ENCODE measurements at places on chromosomes 5 and 9.

DNA sequence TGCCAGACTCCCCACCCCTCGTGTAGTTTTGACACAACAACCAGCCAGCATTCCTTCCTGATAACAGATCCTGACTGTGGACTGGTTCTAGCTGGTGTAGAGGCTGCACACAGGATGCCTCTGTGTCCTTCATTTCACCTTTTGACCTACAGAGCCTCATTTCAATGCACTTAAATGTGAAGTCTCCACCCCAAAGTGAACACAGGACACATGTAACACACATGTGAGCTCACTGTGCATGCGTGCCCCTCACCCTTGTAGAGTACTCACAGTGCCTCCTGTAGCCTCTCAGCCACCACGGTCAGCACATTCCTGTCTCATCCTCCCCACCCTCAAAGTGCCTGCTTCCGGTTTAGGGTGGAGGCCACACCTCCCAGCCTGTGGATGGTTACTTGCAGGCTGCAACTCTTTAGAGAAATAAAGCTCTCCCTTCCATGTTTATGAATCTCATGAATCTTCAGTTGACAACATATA lies 11.6 kb upstream of the NKD2 start:
- DNase-seq: no peak

- no peak for DNase-seq
Observed at GRCh38 chr9:134547161-134548100, 94.2 kb upstream of the COL5A1 start.

DNA sequence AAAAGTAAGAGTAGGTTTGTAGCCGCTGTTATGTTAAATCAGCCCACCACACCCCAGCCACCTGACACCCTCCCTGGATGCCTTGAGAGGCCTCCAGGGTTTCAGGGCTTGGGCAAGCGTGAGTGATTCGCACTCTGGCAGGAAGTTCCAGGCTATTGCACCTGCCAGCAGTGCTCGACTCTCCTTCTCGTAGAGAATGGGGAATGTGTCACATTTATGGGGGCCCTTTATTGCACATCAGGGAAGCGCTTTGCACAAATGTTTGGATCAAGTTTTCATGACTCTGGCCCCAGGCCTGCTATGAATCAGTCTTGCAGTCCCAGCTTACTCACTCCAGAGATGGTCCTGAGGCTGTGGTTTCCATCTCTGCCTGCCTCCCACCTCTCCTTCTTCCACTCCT lies 66.1 kb upstream of the ADRA1B start:
- peak; percentile 82 for DNase-seq

GRCh38 chr9:77018058-77018968 lies 1.1 kb upstream of the FOXB2 start:
- DNase-seq: no peak

DNA sequence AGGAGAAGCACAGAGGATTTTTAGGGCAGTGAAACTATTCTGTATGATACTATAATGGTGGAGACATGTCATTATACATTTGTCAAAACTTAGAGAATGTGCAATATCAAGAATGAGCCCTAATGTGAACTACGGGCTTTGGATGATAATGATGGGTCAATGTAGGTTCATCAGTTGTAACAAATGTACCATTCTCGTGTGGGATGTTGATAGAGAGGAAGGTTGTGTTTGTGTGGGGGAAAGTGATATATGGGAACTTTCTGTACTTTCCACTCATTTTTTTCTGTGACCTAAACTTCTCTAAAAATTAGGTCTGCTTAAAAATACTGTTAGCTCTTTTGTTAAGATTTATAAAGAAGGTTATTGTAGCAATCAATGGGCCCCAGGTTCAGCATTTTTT lies 138.9 kb downstream of the SPATA31D1 start:
- DNase-seq: no peak

GRCh38 chr5:145978171-145978570 lies 41.8 kb downstream of the SH3RF2 start:
- DNase-seq: no peak

DNA sequence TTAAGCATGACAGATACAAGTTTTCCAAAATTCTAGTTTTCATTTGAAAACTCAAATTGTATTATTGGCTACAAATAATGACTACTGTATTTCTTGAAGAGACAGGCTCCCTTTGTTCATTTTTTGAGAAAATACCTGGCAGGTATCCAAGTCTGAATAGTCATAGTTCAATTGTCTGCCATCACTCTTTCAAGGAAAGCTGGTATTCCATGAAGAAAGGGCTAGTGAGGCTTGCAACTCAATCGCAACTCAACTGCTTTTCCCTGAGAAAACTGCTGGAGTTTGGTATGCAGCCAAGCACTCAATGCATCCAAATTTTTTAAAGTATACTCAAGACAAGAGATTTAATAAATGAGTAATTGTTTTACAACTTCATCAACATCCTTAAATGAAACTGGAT lies 61.4 kb upstream of the TRIO start:
- DNase-seq: no peak

DNA sequence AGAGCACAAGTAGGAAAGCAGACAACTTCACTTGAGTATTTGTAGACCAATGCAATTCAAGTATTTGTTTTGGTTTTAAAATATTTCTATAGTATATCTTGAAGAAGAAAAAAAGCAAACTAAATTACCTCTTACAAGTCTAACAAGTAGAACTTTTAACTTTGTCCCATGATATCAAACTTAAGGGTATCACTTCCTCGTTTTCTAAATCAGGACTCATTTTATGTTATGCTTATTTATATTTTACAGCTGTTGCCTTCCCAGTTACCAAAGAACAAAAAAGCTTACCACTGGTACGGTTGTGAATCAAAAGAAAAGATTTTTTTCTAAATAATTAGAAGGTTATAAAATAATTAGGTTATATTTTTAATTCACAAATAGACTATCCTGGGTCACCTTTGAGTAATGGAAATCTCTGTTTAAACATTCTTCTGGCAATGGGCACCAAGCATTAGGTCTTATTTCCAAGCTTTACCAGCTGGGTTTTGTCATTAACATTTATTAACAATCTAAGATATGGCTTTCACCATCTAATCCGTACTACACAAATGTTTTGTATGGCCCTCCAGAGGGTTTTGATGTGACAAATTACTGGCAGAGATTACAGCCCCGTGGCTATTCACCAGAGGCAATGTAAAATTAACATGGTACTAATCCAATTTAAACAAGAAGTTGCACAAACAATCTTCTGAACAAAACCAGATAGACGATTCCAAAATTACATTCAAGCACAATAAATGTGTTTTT lies 63.6 kb downstream of the CEP120 start:
- DNase-seq: no peak

GRCh38 chr9:134287591-134288491 lies 38.4 kb upstream of the RXRA start:
- DNase-seq: no peak

- peak; percentile 43 for DNase-seq
Observed at GRCh38 chr5:51632793-51633192, 249.5 kb downstream of the ISL1 start.

- DNase-seq: no peak
Observed at GRCh38 chr9:106775960-106776359, 87.0 kb upstream of the ZNF462 start.

DNA sequence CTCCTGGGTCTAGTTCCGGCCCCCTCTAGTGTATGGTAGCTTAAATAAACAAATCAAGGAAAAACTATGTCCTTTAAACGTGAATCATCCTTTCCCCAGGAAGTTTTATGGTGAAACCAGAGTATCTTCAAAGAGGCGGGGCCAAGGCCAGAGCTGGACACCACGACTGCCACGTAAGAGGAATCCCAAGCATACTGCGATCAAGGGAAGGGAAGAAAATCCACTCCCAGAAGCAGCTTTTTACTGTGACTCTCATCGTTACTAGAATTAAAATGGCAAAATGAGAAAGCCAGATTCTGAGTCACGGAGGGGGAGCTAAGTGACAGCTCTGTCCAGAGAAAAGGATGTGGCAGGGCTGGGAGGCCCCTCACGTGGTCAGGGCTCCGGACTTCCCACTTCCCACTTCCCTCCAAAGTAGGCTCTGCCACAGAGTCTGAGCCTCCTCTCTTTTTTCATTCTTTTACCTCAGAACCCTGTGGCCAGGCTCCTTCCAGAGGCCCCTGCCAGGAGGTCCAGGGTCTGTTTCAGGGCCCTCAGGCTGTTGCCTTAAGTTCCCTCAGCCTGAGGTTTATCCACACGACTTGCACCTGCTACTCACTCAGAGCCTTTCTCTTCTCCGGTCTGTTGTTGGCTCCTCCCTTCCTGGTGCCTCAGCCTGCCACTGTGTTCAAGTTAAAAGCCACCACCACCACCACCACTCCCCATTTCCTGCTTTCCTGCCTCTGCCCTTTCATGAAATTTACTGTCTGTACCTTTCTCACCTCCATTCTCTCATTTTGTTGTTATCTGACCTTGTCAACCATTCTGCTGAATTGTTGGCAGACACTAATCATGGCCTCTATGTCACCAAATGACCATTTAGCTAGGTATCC lies 1.4 kb upstream of the GLRX start:
- DNase-seq: peak; percentile 95

GRCh38 chr5:65243161-65243560 lies 238.6 kb downstream of the ADAMTS6 start:
- DNase-seq: no peak

DNA sequence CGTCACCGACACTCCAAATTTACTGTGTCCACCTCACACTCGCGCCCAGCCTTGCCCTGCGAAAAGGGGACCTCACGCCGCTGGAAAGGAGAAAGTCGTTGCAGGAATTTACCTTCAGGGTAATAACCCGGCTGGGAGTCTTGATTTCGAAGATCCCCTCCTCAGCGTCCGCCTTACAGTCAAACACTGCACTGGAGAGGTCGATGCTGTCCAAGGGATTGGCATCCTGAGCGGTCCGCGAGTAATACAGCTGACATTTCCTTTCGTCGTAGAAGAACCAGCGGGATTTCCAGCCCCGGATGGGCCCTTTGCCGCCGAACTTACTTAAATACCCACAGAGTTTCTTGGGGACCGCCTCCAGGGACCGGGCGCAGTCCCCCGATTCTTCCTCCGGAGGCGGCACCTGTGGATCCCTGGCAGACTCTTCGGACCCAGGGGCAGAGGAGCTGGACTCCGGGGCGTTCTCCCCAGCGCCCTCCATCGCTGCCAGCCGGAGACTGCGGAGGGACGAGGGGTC lies 330 bp downstream of the TBC1D2 start:
- DNase-seq: peak; percentile 55

DNA sequence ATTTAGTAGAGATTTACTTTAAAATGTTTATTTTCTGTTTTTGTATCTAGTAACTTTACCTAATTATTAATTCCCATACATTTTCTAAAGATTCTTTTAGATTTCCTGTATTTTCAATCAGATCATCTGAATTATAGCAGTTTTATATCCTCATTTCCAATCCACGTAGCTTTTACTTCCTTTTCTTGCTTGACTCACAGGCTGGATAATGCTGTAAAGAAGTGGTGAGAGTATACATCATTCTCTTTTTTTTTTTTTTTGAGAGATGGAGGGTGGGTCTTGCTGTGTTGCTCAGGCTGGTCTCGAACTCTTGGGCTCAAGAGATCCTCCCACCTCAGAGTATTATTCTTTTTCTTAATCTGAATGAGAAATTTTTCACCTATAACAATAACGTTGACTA lies 11.2 kb upstream of the SETX start:
- no peak for DNase-seq

GRCh38 chr5:38603691-38604090 lies 47.2 kb upstream of the LIFR start:
- DNase-seq: peak; percentile 50

GRCh38 chr5:53482717-53483638 lies 2.5 kb downstream of the FST start:
- DNase-seq: peak; percentile 29

GRCh38 chr5:64077589-64077988 lies 88.1 kb upstream of the RNF180 start:
- DNase-seq: no peak

DNA sequence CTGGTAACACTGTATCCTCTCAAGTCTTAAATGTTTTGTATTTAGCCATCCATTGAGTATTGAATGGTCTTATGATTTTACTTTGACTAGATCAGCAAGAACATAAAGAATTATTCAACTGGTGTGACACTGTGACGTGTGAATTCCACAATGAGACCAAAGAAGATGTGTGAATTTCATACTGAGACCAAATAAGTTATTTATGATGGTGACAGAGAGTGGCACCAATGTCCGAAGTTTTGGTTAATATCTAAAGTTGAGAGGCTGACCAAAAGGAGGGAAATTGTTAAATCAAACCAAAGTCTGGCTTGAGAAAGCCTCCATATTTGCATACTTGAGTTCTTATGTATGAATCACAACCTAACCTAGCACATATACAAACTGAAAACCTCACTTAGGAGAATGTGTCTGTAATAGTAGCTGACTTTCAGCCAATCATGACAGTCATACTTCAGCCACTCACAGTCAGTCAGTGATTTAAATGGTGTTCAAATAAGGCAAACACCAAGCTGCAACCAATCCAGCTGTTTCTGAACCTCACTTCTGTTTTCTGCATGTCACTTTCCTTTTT lies 31.5 kb upstream of the FAM170A start:
- DNase-seq: no peak

GRCh38 chr9:74770508-74771261 lies 117.0 kb downstream of the TRPM6 start:
- no peak for DNase-seq

GRCh38 chr5:102511666-102512065 lies 12.9 kb upstream of the SLCO6A1 start:
- peak; percentile 47 for DNase-seq

- DNase-seq: no peak
Observed at GRCh38 chr5:66789434-66789833, 193.2 kb downstream of the MAST4 start.

DNA sequence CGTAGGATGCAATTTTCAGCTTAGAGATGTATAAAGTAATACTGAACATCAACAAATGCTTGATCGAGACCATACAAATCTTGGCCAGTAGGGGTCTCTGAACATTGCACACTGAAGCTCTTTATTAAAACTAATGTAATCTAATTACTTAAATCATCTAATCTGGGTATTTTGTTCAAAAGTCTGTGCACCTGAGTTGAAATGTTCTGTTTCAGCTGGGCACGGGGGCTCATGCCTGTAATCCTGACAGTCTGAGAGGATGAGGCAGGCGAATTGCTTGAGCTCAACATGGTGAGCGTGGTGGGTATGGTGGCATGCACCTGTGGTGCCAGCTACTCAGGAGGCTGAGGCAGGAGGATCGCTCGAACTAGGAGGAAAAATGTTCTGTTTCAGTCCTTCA lies 41.0 kb downstream of the ESM1 start:
- DNase-seq: peak; percentile 53

- peak; percentile 10 for DNase-seq
Observed at GRCh38 chr9:83649080-83649479, 26.1 kb downstream of the IDNK start.

DNA sequence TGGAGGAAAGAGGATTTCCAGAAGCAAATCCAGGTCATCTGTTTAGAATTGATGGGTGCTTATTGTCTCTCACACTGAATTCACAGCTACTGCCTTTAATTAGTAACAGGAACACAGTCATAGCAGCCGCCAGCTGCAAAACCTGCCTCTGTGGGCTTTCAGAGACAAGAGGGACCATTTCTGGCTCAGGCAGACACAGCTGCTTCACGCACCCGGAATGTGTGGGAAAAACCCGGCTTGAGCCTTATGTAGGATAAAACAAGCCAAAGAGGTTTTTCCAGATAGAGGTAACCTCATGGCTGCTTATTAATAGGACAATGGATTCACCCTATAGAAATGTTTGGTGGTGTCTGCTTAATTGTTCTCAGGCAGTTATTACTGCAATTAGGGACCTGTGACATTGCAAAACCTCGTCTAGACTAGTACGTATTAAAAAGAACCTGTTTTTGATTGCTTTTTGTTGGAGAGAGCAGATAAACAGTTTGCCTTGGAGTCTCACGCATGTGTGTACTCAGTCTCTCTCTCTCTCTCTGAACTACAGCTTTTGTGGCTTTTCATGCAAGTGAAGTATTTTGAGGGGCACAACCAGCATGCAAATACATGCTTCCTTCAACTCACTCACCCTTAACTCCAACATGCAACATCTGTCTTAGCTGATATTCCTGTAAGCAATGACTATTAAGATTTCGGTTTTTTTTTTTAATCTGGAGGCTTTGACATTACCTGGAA lies 302.7 kb downstream of the PLK2 start:
- DNase-seq: peak; percentile 39

Measured in astrocyte of the spinal cord (primary cell).